ENCODE measurements at places on chromosomes 2 and 18.

DNA sequence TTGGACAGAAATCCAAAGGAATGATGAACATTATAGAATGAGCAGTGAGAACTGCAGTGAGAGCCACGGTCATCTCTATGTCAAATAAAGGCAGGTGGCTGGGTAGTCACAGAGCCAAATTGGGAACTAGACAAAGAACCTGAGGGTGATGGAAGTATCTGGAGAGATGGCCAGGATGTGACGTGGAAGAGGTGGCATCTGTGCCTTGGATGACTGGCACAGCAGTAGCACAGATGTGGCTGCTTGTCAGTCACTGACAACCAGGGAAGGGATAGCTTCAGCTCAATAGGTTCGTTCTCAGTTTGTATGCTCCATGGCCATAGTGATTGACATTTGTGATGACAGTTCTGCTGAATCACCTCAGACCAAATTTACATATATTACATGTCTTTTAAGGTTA, 172.3 kb downstream of the PARD3B start:
- DNase-seq, result no peak

DNA sequence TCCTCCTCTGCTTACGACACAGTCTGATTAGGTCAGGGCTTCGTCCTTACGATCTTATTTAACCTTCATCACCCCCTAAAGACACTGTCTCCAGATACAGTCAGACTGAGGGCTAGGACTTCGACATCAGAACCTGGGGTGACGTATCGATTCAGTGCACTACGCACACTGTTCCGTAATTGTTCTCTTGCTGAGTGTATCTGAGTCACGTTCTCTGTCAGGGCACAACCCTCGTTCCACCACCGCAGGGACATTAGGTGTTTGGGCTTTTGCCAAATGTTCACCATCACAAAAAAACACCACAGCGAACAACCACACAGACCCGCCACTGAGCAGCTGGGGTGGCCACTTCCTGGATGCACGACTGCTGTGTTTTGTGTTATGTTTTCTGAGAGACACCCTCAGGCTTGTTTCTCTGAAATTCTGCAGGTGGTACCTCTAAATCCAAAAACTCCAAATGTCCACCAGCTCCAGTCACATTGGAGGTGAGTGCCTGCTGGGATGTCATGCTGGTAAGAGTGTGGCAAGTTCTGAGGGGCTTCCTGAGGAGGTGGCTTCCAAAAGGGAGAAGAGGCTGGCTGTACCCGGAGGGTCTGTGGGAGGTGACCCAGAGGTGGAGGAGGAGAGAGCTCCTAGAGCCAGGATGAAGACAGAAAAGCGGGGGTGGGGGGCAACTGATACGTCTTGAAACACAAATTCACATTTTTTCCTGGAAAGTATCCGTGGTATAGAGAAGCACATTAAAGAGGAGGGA, 66.6 kb downstream of the ADNP2 start:
- no peak for DNase-seq

DNA sequence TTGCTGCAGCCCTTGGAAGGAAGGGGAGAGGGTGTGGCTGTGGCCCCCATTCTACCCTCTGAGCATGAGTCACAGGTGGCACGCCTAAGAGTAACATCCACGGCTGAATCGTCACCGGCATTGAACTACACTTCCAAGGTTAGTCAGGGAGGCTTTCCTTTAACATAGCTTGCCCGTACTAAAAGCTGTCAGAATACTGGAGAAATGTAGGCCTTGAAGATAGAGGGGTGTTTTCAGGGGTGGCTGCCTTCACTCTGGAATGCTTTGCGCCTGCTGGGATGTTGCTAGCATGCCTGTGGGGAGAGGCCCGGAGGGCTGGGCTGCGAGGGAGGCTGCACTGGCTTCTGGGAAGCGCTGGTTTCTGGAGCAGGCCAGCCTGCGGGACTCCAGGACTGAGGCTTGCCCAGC, 333.7 kb downstream of the AGAP1 start:
- DNase-seq, result no peak

- peak; percentile 62 for DNase-seq
Observed at GRCh38 chr18:23515911-23516546, 12.7 kb downstream of the RMC1 start.

DNA sequence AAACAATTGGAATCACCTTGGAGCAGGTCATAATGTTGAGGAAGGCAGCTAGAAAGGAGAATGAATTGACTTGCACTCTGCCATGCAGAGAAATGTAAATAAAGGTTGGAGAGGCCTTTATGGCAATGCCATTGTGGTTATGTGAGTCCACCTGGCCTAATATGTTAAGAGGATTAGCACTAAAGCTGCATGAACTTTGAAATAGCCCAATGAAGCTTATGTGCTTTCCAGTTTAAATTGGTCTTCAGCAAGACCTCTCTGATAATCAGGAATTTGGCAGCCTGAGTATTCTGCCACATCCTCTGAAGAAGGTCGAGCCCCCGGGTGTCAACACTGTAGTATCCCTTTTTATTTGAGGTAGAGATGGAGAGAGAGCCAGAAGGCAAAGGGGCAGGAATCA, 464.9 kb downstream of the CDH2 start:
- no peak for DNase-seq

- no peak for DNase-seq
Observed at GRCh38 chr2:162524192-162524591, 180.3 kb downstream of the GCA start.

- no peak for DNase-seq
Observed at GRCh38 chr18:50162486-50163304, 32.3 kb downstream of the MYO5B start.

DNA sequence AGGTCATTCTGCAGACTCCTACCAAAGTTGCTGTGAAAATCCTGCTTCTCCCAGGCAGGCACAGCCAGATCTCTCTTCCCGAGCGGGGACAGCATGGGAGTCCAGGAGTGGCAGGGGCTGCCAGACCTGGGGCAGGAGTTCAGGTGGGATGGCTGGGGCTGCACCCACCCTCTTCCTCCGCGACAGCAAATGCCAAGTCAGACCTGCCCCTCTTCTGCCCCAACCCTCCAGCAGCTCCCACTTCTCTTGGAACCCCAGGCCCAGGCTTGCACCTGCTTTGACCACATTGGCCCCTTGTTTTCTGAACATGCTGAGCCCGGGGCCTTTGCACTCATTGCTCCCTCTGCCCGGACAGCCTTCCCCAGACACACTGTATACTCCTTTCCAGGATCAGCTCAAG, 288.2 kb upstream of the HS6ST1 start:
- no peak for DNase-seq

DNA sequence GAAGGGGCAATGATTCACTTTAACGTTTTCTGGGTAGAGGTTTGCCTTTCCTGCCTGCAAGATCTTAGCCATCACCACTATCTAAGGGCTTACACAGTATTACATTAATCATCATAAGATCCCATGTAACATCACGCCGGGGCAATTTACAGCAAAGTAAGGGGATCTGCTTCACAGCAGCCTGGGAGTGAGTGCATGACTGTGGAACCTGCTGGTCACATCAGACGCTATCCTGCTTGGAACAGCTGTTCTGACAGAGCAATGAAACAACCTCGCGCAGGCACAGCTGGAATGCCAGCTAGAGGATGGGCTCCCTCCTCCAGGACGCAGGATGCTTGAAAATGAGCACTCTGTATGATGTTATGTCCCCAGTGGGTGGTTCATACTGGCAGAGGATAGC, 89.0 kb downstream of the AOX1 start:
- no peak for DNase-seq

All from progenitor cell of endocrine pancreas (in vitro differentiated cells).